Renal cortex interstitium (tissue), 15 donors: ENCODE measurements at places on chromosomes 11 and 22. TPM values are rescaled to one million over a fixed set of nuclear protein-coding genes. Genes with fewer than 3 reads are reported as not detected.

Gene SLC22A12
- polyA plus RNA-seq: 11.3 TPM

Gene MISFA
- polyA plus RNA-seq: 14.6 TPM

Gene APOL3
- 13.8 TPM for polyA plus RNA-seq

Gene DNAJB7
- 0.31 TPM for polyA plus RNA-seq

Gene MTFP1
- 14.8 TPM for polyA plus RNA-seq

Gene TRIM49D2
- polyA plus RNA-seq: not detected

Gene KIAA1671
- polyA plus RNA-seq: 26.0 TPM

Gene PLA2G3
- polyA plus RNA-seq: 0.11 TPM

Gene LRP4
- 33.2 TPM for polyA plus RNA-seq

Gene DDIAS
- 5.2 TPM for polyA plus RNA-seq

Gene SPATA19
- not detected for polyA plus RNA-seq

Gene OR51E1
- 1.4 TPM for polyA plus RNA-seq

DNA sequence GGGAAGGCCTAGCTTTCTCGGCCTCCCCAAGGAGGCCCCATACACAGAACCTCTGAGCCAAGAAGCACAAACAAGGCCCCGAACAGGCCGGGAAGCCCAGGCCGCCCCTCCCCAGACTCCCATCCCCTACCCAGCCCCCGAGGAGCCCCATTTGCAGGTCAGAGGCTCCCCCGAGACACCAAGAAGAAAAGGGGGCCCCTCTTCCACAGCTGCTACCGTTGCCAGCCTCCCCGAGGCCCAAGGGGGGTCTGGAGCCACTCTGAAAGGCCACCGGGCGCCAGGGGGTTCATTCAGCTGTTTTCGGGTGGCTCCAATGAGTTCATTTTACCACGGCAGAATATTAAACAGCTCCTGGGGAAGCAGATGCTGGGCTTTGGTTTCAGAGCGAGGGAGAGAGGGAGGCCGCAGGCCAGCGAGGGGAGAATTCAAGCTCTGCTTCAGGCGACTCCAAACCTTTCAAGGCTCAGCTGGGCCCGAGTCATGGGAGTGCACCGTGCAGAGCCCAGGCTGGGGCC is 28.5 kb downstream of the MN1 start:
- DNase-seq: no peak

DNA sequence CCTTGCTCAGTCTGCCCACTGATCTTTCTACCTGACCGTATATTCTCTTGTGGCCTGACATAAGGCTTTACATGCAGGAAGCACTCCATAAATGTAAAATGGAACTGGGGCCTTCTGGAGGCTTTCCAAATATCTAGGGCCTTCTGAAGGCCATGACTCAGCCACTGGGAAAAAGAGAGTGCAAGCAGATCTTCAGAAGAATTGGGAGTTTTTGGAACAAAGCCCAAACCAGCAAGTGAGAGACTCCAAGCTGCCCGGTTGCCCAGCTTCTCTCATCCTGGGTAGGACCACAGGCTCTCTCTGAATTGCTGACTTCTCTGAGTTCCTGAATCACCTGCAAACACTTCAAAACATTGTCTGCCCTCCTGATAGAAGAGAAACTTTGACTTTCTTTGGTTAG is 107.9 kb upstream of the BMAL1 start:
- no peak for DNase-seq

DNA sequence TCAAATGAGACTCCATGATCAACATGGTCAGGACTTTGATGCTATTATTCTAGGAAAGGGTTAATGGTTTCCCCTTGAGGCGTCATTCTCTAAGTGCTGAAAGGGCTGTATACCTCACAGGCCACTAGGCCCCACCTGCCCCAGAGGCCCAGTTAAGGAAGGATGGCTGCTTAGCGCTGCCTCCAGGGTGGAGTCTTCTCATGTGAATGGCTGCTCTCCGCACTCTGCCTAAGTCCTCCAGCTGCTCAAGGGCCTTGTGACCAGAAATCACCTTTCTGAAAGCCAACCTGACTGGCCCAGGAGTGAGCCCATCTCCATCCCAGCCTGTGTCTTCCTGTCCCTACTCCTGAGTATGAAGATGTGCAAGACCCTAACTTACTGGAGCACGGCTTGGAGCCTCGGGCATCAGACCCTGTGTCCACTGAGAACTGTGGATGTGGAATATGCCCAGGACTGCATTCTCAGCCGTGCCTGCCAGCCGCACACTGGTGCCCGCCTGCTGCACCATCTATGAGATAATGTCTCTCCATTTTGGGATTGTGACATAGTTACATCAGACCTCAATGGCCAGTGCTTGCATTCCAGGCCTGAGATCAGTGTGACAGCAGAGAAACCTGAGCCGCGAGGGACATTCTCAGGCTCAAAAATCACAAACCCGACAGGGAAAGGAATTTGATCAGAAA is 51.0 kb downstream of the SNX19 start:
- DNase-seq: peak; percentile 20

DNA sequence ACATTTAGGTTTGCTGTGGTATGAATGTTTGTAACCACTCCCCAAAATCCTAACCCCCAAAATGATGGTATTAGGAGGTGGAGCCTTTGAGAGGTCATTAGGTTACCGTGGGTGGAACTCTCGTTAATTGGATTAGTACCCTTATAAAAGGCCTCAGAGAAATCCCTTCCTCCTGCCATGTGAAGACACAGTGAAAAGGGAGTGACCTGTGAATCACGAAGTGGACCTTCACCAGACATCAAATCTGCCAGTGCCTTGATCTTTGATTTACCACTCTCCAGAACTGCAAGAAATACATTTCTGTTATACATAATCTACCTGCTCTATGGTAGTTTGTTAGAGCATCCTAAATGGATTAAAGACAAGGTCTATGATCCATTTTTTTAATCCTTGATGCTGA is 12.6 kb upstream of the PICALM start:
- DNase-seq: no peak

DNA sequence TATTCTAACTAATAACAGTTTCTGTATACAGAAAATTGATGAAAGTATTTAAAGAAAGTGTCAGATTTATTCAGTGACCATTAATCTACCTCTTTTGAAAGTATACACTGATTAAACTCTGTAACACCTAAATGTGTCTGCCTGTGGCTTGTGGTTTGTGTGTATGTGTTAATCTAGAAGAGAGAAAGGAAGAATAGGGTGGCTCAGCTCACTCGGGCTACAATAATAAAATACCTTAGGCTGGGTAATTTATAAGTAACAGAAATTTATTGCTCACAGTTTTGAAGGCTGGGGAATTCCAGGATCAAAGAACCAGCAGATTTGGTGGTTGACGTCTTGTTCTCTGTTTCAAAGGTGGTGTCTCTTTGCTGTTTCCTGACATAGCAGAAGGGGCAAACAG is 13.6 kb upstream of the OR5AS1 start:
- no peak for DNase-seq

GRCh38 chr11:100870138-100870537 is 183.1 kb downstream of the ARHGAP42 start:
- no peak for DNase-seq

DNA sequence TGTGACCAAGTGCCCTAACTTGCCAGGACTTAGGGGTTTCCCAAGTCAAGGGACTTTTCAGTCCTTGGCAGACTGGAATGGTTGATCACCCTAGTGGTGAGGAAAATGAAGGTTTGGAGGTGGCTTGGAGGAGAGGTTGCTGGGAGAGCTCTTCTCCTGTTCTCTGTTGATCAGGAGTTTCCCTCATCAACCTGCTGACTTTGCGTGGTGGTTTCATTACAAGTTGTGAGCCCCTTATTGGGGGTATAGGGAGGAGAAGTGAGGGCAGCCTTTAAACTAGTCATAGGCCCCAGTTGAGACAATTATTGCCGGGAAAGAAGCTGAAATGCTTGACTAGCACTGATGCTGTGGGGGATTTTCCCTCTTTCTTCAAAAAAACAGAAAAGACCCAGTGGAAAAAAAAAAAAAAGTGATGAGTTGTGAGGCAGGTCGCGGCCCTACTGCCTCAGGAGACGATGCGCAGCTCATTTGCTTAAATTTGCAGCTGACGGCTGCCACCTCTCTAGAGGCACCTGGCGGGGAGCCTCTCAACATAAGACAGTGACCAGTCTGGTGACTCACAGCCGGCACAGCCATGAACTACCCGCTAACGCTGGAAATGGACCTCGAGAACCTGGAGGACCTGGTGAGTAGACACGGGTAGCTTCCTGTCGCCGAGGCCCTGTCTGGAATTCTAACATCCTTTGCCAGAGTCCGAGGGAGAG is at the start of gene CXCR5:
Gene CXCR5, plus strand, starts transcription at position 525 of the 704 bp plus-strand sequence. Its CDS starts 50 bp downstream, at position 575.
- DNase-seq: no peak

GRCh38 chr11:6320411-6321155 is at the start of gene CAVIN3:
Gene CAVIN3 (minus strand): TSS chr11:6320501. CDS start chr11:6320476, 25 bp downstream.
- DNase-seq: no peak

DNA sequence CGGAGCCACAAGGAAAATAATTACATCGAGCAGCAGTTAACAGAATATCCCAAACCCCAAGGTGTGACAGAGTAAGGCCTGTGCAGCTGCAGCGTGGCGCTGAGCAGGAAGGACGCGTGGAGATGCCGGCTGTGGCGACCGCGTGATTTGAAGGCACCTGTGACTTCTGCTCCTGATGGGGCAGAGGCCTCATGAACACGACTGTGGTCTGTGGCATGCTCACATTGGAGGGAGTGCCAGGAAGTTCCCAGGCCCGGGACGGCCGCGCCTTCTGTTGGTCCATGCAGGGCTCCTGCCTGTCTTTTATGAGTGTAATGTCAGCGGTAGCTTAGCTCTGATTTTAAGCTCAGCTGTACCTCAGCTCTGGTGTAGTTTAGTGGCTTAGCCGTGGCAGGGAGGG is 50.4 kb downstream of the TPCN2 start:
- no peak for DNase-seq

DNA sequence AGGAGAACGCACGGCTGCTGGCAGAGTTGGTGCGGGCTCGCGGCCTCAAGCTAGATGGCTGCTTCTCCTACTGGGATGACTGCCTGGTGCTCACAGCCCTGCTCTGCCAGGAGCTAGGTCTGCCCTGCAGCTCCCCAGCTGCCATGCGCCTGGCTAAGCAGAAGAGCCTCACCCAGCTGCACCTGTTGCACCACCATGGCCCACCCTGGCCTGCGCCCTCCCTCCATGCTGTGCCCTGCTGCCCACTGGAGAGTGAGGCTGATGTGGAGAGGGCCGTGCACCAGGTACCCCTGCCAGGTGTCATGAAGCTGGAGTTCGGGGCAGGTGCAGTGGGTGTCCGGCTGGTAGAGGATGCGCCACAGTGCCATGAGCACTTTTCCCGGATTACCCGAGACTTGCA is 4.8 kb upstream of the RPS6KB2 start:
- no peak for DNase-seq

DNA sequence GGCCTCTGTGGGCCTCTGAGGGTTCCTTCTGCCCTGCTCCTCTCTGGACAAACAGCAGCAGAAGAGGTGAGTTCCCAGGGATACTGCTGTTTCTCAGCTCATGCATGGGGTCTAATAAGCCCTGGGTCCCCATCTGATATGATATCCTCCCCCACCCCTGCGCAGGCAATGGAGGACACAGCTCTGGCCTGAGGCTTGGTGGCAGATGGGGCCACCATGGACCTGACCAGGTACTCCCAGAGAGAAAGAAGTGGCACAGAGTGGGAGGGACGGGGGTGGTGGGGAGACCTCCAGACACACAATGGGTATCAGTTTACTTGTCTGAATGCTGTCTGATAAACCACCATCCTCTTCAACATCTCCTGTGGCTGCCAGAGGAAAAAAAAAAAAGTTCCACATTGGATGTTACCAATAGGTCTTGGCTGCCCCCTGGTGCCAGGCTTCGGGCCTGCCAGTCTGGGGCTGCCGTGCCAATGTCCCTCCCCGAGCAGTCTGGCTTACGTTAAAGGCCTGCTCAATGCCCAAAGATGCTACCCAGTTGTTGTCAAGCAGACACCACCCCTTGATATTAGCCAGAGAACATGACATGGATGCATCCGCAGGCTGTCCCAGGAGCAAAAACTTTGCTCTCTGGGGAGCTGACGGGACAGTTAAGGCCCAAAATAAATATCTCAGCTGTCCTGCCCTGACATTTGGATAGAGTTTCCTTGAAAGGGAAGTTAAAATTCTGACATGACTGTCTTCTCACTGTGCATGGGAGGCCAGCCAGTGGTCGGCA is 27.9 kb upstream of the ABCC8 start:
- peak; percentile 47 for DNase-seq

DNA sequence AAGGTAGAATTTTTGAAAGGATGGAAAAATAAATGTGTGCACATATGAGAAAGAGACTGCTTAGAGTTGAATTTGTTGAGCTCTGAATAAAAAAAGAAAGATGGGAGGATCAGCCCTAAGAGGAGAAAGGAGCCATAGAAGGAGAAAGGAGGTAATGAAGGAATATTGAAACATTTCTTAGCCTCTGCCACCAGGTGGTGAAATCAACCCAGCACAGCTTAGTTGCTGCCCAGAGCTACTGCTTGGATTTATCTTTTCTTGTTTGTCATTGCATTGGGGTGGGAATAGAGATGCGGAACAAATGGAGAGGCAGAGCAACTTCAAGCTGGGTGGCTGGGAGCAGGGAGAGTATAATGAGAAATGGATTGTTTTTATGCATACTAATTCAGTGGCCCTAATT is 80.4 kb downstream of the SERGEF start:
- DNase-seq: no peak

GRCh38 chr11:118636569-118637290 is 29.3 kb downstream of the PHLDB1 start:
- no peak for DNase-seq

- peak; percentile 71 for DNase-seq
Observed at GRCh38 chr22:38843201-38843656, 599 bp downstream of the NPTXR start.

DNA sequence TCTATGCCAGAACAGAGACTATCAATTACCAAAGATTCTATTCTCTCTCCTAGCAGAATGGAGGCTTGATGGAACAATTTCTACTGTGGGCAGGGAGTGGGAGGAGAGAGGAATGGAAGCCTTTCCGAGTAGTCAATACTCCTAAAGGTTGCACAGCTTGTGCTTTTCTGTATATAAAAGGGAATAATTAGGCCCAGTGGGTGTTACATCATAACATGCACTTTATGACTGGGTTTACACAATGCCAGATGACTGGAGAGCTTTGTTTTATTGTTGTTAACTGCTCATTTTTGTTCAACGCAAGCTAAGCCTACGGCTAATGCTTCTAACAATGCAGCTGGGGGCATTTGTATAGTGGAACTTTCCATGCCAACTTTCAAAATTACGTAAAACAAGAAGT is 2237.9 kb upstream of the RAG2 start:
- no peak for DNase-seq

DNA sequence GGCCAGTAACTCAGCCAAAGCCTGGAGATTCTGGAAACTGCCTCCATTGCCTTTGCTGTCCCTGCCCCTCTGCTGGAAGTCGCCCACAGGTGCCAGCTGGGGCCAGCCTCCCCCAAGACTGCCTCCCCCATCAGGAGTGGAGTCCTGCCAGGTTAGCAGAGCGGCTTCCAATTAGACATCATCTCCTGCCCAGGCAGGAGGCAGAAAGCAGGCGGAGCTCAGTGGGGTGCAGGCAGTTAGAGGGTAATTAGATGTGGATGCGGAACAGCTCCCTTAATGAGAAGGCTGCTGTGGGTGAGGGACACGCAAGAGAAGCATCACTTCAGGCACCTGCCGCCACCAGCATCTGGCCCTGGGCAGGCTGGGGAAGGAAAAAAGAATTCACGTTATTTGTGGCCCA is 90.9 kb upstream of the TP53I11 start:
- no peak for DNase-seq

GRCh38 chr22:32617271-32617670 is 142.7 kb downstream of the FBXO7 start:
- DNase-seq: no peak

GRCh38 chr11:119318240-119319135 is 1.6 kb upstream of the MCAM start:
- no peak for DNase-seq
